Right cardiac atrium (tissue), 5 donors: ENCODE measurements at places on chromosomes 5 and 9. TPM values are rescaled to one million over a fixed set of nuclear protein-coding genes. Genes with fewer than 3 reads are reported as not detected.

- DNase-seq, result no peak
Observed at GRCh38 chr5:105817914-105818313, 1852.8 kb downstream of the EFNA5 start.

- DNase-seq, result no peak
Observed at GRCh38 chr9:73597039-73597438, 445.4 kb downstream of the ANXA1 start.

DNA sequence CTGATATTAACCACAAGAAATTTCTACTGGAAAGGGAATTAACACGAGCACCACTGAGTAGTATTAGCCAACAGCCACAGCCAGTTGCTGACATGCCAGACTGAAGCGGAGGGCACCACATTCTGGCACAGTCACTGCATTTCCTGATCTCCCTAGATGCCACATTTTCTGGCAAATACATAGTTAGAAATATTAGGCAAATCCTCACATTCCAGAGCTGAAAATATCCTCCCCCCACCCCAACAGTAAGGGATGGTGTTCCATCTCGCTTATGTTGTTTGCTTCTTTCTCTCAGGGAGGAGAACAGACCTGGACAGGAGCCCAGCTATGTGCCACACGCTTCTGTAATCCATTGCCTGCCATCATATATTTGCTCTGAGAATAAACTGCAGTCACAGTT, 32.8 kb upstream of the MCTP1 start:
- no peak for DNase-seq

The BTNL8 gene
- total RNA-seq, result not detected

The GHR gene
- total RNA-seq, result 15.3 TPM

The NR5A1 gene
- not detected for total RNA-seq
